ENCODE measurements at places on chromosomes 13 and 19.

- no peak for DNase-seq
Observed at GRCh38 chr13:62171697-62172096, 756.0 kb upstream of the PCDH20 start.

DNA sequence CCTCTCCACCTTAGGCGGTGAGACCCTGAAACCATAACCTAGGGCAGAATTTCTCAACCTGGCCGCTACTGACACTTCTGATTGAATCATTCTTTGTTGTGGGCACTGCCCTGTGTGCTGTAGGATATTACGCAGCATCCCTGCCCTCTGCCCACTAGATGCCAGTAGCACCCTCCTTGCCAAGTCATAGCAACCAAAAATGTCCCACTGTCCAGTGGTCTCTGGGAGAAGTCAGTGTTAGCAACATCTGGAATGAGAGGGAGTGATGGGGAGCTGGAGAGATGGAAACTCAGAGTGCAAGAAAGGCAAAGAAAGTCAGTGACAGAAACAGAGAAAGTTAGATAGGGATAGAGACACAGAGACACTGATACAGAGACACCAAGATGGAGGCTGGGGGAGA is 13.6 kb downstream of the KLK4 start:
- no peak for DNase-seq

- DNase-seq, result no peak
Observed at GRCh38 chr19:48629599-48630295, 7.4 kb downstream of the DBP start.

DNA sequence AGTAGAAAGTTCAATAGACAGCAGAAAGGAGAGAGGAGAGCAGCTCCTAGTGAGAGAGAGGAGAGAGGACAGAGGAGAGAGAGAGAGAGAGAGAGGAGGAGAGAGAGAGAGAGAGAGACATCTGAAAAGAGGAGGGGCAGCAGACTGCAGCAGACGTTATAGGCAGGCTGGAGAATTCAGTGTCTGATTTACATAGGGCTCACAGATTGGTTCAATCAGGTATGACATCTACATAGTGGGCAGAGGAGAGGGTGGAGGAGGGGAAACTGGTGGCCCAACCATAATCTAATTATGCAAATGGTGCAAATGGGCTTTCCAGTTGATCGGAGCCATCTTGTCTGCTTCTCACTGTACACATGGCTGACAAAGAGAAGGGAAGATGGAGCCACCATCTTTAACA is 221.3 kb upstream of the TRPC4 start:
- no peak for DNase-seq

DNA sequence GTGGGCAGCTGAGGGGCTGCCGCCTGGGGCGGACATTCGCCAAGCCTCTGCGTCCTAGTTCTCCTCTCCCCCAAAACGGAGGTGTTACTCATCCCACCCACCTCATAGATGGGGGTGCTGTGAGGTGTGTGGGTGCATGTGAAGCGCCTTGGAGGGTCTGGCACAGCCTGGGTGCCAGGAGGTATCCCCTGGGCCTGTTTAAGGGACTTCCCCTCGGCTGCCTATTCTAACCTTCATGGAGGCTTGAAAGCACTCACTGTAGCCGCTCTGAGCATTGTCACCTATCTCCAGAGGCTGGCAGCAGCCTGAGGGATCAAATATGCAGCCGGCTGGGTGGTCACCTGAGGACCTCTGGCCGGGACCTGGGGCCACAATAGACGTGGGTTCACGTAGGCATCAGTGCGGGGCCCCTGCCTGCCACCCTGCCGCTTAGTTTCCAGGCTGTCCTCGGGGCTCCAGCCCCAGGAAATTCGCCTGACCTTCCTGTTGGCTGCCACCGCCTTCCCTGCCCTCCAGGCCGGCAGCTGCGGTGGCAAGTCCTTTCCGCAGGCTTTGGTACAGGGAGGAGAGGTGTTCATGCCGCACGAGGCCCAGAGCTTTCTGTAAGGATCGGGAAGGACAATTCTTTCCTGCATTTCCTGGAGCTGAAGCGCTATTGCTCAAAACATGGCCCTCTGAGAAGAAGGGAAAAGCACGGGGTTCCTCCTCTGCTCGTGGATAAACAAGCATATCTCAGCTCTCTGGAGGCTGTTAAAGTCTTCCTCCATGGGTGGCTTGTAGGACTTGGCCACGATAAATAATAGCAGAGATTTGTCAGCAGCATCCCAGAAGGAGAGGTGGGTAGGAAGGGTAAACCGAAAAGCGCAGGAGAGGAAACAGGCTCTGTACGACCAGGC is 4.6 kb downstream of the COL4A2 start:
- DNase-seq, result no peak

DNA sequence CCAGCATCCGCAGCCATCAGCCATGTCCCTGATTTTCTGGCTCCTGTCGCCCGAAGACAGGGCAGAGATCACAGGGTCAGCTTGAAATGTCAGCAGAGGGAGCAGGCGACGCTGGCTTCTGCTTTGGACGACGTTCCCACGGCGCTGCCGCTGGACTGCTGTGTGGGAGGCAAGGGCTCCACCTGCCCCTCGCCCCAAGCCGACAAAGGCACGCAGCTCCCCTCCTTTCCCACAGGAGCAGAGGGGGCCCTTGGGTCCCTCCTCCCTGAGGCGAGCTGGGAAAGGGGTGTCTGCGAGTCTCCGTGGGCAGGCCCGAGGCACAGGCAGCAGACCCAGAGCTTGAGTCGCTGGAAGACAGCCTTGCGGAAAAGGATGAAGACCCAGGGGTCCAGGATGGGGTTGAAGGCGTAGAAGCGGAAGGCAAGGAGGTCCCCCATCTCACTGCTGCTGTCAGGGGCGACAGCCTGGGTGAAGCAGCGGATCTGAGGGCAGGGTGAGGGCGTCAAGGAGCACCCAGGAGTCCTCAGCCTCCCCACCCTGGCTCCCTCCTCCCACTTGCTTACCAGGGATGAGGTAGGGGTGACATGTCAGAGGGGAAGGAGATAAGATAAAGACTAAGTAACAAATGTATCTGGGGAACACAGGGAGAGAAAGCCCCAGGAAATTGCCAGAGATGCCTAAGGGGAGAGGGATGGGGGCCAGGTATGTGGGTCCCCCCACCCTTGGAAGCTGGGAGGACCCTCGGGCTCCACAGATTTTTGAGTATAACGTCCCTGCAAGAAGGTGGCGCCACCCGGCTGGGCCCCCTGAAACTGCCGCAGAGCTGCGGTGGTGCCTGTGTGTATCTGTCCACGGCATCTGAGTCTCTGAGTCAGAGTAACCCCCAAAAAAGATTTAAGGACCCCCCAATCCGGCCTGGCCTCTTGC is 3.4 kb downstream of the PTGIR start:
- no peak for DNase-seq

Measured in CD4-positive, alpha-beta T cell treated with Interleukin-4 for 1 hour (primary cell).